Stimulated activated CD8-positive, alpha-beta memory T cell treated with anti-CD3 and anti-CD28 coated beads, Interleukin-4, amount 100 ng/mL, for 1 hour (primary cell): ENCODE measurements at places on chromosomes 16 and 17.

DNA sequence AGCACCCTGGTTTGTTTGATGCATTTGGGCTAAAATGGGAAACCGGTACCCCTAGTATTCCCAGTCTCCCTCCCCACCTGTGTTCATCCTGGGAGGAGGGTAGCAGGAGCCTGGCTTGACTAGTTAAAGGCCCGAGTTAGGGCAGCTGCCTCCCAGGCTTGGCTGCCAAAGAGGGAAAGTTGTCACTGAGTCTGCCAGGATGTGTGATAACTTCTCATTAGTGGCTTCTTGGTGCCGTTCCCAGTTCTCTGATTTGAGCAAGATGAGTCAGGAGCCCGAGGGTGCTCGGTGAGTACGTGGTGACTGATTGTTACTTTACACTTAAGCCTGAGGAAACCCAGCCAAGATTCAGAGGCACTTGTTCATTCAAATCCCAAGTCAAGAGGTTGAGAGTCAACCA, 2.5 kb downstream of the KRT32 start:
- DNase-seq = no peak

DNA sequence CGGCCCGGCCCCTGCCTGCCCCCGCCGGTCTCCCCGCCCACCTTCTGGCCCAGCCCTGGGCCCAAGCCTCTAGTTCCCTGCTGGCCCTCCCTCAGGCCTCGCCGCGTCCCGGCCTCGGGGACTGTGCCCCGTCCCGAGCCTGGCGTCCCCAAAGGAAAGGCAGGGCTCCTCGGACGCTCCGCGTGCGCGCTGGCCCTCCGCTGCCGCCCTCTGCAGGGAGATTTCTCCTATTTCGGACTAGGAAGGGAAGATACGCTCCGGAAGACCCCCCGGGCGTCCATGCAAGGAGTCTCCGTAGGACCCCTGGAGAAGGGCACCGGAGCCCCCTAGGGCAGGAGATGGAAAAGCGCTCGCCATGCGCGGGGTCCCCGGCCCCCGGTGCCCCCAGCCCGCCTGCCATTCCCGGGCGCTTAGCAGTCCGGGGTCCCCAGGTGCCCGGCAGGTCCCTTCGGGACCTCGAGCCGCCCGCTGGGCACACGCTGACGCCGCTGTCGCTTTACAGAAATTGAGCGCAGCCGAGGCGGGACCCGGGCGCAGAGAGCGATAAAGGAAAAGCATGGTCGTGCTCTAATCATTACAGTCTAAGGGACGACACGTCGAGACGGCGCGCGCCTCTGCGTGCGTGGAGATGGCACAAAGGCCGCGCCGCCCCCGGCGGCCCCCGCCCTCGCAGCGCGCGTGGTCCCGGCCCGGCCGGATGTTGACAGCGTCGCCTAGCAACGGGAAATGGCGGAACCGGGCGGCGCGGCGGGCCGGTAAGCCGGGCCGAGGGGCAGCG, at the start of gene CCDC40:
Gene CCDC40, plus strand, starts transcription at position 706 of the 778 bp plus-strand sequence. Its CDS starts 21 bp downstream, at position 727.
- peak; percentile 59 for DNase-seq

DNA sequence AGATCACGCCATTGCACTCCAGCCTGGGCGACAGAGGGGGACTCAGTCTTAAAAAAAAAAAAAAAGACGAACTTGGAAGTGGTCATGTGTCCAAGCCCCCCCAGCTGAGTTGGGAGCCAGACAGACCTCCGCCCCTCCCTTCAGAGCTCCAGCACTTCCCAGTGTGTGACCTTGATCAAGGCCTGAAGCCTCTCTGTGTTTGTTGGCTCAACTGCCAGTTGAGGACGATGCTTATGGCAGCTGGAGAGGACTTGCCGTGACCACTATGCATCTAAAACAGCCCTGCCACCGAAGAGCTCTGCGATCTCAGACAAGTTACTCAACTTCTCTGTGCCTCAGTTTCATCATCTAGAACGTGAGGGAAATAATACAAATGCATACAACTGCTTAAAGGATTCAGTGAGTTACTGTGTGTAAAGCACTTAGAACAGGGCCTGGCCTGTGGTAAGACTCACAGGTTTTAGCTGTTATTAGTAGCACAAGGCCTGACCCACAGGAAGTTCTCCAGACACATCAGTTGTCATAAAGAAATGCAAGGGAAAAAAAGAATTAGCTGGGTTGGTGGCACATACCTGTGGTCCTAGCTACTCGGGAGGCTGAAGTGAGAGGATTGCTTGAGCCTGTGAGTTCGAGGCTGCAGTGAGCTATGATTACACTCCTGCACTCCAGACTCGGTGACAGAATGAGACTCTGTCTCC, 7.0 kb upstream of the IL27 start:
- no peak for DNase-seq

- no peak for DNase-seq
Observed at GRCh38 chr17:40090237-40091119, 9.9 kb downstream of the NR1D1 start.

- no peak for DNase-seq
Observed at GRCh38 chr16:1770328-1771187, 785 bp downstream of the NME3 start.

- no peak for DNase-seq
Observed at GRCh38 chr16:23408242-23408822, 44.7 kb downstream of the COG7 start.

GRCh38 chr17:77458202-77459017, 317.6 kb downstream of the SEC14L1 start:
- DNase-seq = no peak

DNA sequence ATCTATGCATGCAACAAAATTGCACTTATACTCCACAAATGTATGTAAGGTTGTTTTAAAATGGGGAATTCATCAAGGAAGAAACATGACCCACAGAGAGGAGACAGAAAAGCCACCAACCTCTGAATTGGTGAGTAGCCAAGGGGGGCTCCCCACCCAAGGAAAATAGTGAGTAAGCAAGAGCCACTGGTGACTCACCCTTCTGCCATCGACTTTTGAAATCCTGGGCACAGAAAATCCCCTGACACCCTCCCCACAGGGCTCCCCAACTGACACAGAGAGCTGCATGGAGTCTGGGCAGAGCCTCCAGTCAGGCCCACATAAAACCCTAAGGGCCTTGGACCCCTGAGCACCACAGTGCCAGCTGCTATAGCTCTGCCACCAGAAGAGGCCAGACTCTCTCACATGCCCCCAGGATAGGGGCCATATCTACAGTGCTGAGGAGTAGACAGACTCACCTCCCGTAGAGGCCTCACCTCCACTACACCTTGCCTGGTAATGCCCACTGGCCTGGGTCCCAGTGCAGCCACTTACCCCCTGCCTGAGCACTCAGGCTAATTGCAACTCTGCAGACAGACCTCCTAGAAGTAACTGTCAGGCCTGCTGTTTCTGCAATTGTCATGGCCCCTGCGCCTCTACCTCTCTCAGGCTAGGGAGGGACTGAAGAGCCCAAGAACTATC, 244.7 kb upstream of the WSB1 start:
- DNase-seq = no peak

- DNase-seq = no peak
Observed at GRCh38 chr16:50821586-50821985, 79.7 kb downstream of the CYLD start.

DNA sequence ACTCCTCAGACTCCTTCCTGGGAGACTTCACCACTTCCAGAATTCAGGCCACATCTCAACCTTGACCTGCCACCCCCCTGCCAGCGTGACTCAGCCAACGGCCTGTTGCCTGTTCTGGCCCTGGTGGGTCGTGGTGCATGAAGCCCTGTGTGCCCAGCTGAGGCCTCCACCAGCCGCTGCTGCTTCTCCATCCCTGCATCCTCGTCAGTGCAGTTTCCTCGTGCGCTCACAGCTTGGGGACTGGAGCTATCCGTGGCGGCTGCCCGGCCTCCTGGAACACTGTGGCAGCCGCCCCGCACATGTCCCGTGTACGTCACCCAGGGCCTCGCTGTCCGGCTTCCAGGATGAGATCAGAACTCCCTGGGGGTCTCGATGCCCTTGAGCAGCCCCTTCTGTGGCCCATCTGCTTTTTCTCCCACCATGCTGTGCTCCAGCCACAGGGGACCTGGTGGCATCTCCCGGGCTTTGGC, 8.0 kb upstream of the TEDC2 start:
- no peak for DNase-seq

DNA sequence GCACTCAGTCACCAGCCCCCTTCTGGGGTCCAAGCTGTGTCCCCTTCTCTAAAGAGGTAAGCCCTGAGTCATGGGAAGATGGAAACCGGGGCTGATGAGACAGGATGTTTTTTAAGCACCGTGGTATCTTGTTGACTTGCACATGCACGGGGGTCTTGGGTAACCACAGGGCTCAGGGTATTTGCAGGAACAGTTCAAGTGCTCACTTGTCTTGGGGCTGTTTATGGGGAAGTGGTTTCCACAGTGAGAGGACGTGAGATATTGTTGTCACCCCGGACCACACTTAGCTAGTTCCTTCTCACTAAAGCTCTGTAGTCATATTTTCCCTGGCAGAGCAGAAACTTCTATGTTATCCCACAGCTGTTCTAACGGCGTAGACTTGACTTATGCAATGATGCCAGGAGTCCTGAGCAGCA, 7.7 kb downstream of the CCL3L1 start:
- DNase-seq = no peak

- DNase-seq = no peak
Observed at GRCh38 chr17:64213995-64214811, 48.9 kb downstream of the TEX2 start.

DNA sequence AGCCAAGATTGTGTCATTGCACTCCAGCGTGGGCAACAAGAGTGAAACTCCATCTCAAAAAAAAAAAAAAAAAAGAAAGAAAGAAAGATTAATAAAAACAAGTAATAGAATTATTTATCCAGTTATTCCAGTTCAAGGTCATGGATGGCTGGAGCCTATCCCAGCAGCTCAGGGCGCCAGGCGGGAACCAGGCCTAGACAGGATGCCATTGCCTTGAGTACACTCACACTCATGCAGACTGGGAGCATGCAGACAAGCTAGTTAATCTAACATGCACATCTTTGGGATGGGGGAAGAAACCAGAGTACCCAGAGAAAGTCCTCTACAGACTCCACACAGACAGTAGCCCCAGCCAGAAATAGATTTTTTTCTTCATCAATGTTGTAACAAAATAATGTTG, 17.9 kb downstream of the PDP2 start:
- DNase-seq = no peak
